ENCODE measurements at places on chromosomes 6 and 20. TPM values are rescaled to one million over a fixed set of nuclear protein-coding genes. Genes with fewer than 3 reads are reported as not detected.

FAM8A1 gene
- total RNA-seq = 13.4 TPM

PCSK2 gene
- not detected for total RNA-seq

DNA sequence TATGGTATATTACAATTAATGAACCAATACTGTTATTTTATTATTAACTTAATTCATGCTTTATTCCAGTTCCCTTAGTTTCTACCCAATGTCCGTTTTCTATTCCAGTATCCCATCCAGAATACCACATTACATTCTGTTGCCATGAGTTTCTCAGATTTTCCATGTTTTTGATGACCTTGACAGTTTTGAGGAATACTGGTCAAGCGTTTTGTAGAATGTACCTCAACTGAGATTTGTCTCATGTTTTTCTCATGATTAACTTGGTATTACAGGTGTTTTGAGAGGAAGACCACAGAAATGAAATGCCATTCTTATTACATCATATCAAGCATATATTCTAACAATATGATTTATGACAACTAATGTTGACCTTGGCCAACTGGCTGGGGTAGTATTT lies 23.8 kb upstream of the ESR1 start:
- DNase-seq = no peak

DNA sequence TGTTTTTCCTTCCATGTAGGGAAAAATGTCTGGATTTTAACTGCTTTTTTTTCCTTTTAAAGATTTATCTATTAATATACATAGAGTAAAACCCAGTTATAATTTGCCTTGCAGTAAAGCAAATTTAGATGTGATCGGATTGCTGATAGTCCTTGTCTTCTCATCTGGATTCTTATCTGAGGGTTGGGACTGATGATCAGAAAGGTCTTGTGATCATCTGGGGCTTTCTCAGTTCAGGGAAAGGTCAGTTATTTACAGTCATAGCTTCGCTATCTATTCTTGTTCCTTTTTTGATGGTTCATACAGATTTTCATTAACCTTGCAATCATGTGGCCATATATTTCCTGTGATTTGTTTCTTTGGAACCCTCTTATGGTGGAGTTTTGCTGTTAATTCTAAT lies 63.8 kb upstream of the CLDN20 start:
- no peak for DNase-seq

DNA sequence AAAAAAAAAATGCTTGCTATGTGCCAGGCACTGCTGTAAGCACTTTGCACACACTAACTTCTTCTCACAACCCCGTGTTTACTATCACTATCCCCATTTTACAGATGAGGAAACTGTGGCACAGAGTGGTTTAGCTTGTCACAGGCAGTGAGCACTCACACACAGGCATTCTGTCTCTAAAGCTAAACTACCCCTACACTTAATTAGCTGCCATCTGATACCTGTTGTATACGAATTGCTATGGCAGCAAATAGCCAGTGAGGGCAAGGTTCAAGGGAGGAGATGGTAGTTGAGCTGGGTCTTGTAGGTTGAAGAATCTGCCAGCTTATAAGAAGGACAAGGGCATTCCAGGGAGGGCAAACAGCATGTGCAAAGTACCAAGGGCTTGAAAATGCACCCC lies 5.2 kb downstream of the TNNC2 start:
- DNase-seq = no peak

DNA sequence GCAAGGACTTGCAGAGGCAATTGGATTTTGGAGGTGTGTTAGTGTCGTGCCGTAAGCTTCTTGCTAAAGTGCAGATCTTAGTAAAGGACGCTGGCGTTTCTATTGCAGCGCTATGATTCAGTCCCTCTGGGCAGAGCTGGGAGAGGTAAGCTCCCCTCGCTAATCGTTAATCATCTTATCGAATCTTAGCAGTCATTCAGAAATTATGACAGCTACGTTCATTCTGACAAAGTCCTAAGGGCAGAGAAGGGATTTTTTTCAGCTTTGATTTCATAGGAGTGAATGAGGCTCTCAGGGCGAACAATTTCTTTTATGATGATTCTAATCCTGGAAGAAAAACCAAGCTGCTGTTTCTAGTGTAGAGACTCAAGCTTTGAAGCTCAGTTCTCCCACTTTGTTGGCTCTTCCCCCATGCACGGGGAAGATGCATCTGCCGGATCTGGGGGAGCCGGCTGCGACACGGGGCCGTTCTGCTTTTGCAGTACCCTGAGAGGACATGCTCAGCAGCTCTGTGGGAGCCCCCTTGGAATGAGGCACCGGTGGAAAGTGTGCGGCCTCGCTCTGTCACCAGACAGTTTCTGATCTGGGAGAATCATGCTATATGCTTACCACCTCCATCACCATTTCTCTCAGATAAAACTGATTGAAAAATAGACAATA lies 79.1 kb upstream of the SLC22A23 start:
- no peak for DNase-seq

ARFGEF2 gene
- 30.2 TPM for total RNA-seq

DNA sequence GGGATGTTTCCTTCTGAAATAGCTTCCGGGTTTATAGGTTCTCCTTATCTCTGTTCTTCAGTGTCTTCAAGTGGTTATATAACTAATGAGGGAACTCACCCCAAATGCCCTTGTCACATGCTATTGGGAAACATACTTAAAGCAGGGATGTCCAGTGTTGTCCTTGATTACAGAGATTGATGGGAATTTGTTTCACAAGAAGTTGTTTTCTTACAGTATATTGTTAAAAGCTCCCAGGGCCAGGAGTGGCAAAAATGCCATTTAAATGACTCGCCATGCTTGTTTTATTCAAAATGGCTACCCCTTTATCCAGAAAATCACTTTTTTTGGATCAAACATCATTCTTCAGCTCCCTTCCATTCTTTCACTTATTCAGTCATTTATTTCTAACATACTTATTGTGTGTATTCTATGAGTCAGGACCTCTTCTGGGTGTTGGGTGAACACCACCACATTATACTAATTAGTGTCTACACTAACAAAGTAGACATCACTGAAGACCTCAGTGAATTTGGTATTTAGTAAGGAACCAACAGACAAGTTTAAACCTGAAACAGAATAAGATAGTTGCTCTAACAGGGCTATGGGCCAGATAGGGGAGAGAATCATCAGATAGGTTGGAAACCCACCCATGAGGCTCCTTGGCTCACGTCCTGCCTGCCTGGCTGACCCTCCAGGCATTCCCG lies 791.1 kb downstream of the MAFB start:
- DNase-seq = peak; percentile 39

DNA sequence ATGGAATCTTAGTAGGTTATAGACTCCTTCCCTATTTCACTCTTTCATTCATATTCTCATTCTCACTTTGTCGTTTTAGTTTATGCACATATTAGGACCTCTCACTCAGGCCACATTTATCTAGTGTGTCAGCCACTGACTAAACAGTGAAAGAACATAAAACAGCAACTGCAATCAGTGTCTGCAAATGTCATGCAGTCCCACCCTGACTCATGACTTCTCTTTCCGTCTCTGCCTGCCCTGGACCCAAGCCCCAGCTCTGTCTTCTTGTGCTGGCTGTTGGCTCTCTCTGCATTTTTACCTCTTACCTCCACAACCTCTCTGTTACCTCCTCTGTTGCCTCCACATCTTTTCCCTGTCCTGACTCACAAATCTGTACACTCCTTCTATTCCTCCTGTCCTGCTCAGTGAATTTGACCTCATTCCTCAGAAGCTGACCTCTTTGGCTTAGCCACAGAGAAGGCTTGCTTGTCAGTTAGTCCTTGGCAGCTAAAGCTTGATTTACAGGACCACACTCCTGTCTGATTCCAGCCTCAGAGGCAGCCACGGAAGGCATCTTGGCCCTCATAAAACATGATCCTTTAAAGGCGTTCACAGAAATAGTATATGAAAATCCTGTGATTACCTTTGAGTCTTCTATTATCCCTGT lies 247.6 kb downstream of the PKHD1 start:
- no peak for DNase-seq

DNA sequence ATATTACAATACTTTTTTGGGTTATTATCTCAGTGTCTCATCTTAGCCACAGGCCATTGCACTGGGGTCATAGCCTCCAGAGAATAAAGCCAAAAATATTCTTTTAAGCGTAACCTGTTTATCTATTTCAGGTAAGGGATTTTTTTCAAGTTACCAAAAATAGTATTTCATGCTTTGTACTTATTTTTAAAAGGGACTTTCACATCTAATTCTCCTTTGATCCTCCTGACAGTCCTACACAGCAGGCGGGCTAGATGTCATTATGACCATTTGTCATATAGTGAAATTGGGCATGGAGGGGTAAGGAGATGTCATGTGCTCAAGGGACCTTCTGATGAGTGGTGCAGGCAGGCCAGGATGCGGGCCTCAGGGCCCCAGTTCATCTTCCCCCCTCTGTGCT lies 68.9 kb downstream of the TBC1D7 start:
- no peak for DNase-seq

GRCh38 chr6:164721460-164721859 lies 587.9 kb downstream of the C6orf118 start:
- no peak for DNase-seq
